ENCODE measurements at places on chromosomes 2 and 18. TPM values are rescaled to one million over a fixed set of nuclear protein-coding genes. Genes with fewer than 3 reads are reported as not detected.
A peak's percentile ranks its signal among the peaks of the same experiment; 100 is the strongest.

- H3K27ac ChIP-seq, result no peak overlapping the region
- H3K36me3 ChIP-seq, result no peaks in the 10 kb centered on the region
- DNase-seq, result no peak
- H3K4me3 ChIP-seq, result no peak overlapping the region
- peaks cover 23% of the 10 kb centered on the region for H3K27me3 ChIP-seq
- H3K4me1 ChIP-seq, result peaks cover 3% of the 10 kb centered on the region
Measured at GRCh38 chr2:109123586-109124201, 5.3 kb upstream of the SH3RF3 start.

GRCh38 chr2:136297312-136297711 lies 179.4 kb upstream of the CXCR4 start:
- H3K27ac ChIP-seq, result no peak overlapping the region
- no peaks in the 10 kb centered on the region for H3K27me3 ChIP-seq
- DNase-seq, result no peak
- no peaks in the 10 kb centered on the region for H3K4me1 ChIP-seq
- no peak overlapping the region for H3K4me3 ChIP-seq

DNA sequence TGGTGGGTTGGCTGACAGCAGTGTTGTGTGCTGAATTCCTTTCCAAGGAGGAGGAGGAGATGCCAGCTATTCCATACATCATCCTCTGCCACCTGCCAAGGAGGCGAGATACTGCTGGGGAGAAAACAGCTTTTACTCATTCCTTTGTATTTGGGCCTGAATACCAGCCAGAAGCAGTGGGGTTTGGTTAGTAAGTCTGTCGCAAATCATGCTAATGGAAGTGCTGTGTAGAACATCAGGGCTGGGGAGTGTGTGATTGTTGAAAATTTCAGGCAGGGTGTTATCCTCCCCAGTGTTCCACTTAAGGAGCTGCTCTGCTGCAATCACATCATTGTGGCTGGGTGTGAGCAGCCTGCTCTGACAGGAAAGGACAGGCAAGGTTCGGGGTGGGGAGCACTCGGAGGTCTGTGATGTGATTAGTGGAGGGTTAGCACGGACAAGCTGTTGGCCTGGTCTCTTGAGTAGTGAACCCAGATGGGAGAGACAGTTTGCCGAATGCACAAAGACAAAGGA lies 128.2 kb upstream of the DLX2 start:
- peaks cover 10% of the 10 kb centered on the region for H3K36me3 ChIP-seq
- no peak for DNase-seq
- H3K27ac ChIP-seq, result no peak overlapping the region
- peaks cover 17% of the 10 kb centered on the region for H3K4me1 ChIP-seq
- no peak overlapping the region for H3K4me3 ChIP-seq

- H3K4me1 ChIP-seq, result no peaks in the 10 kb centered on the region
Measured at GRCh38 chr2:138335036-138335435, 166.5 kb upstream of the SPOPL start.

ALLC gene
- not detected for polyA plus RNA-seq

FSIP2 gene
- not detected for polyA plus RNA-seq

DNA sequence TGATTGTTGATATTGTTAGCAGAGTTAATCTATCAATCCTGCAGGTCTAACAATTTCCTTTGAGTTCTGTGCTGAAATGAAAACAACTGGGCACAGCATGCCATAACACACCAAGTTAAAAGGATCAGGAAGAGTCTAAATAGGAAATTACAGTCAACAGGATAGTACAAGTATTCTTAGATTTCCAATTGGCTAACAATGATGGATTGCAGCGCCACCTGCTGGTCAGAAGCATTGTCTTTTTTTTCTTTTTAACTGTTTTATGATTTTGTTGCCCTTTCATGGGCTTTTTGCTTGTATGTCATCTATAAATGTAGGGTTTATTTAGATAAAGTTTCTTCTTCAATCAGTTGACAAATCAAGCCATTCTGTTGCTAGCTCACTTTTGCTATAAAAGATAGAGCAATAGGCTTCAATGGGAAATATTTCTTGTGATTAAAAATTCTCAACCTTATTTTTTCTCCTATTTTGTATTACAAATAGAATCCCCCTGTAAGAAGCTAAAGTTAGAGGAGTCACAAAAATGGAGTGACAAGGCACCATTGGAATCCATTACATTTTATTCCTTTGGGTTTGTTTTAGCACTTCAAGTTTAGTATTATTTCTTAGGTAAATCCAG lies 40.8 kb upstream of the RPRM start:
- no peak overlapping the region for H3K4me3 ChIP-seq
- no peaks in the 10 kb centered on the region for H3K36me3 ChIP-seq
- H3K4me1 ChIP-seq, result no peaks in the 10 kb centered on the region
- H3K27ac ChIP-seq, result no peak overlapping the region
- peak; percentile 7 for DNase-seq
- no peaks in the 10 kb centered on the region for H3K27me3 ChIP-seq

- H3K27ac ChIP-seq, result peak overlapping the region; percentile 84
- H3K4me1 ChIP-seq, result peaks cover 18% of the 10 kb centered on the region
- no peak for DNase-seq
- no peak overlapping the region for H3K4me3 ChIP-seq
- H3K36me3 ChIP-seq, result no peaks in the 10 kb centered on the region
- peaks cover 29% of the 10 kb centered on the region for H3K27me3 ChIP-seq
Measured at GRCh38 chr2:170408461-170409163, 230.7 kb downstream of the MYO3B start.

GRCh38 chr2:134432435-134432883 lies 178.6 kb downstream of the MGAT5 start:
- peaks cover 68% of the 10 kb centered on the region for H3K36me3 ChIP-seq
- H3K4me3 ChIP-seq, result no peak overlapping the region
- H3K27ac ChIP-seq, result no peak overlapping the region
- DNase-seq, result no peak

- no peak for DNase-seq
- no peaks in the 10 kb centered on the region for H3K4me1 ChIP-seq
- no peak overlapping the region for H3K4me3 ChIP-seq
- peaks cover 6% of the 10 kb centered on the region for H3K27me3 ChIP-seq
- no peak overlapping the region for H3K27ac ChIP-seq
- H3K36me3 ChIP-seq, result no peaks in the 10 kb centered on the region
Measured at GRCh38 chr2:212745359-212745758, 206.8 kb upstream of the ERBB4 start.

DNA sequence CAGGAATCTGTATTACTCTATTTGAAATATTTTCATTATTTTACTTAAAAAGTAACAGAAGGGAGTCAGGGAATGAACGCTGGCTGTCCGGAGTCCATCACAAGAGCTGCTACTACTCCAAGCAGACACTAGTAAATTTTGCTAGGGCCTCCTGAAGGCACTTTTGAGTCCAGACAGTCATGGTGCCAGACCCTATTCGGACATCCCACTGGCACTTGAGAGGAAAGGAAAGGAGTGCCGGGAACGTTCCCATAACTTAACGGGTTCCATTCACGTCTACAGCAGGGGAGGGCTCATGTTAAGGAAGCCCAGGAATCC lies 563 bp upstream of the GMCL1 start:
- H3K4me1 ChIP-seq, result peaks cover 41% of the 10 kb centered on the region
- no peaks in the 10 kb centered on the region for H3K27me3 ChIP-seq
- peak overlapping the region; percentile 98 for H3K4me3 ChIP-seq
- no peaks in the 10 kb centered on the region for H3K36me3 ChIP-seq
- peak overlapping the region; percentile 92 for H3K27ac ChIP-seq

GRCh38 chr18:40576507-40577115 lies 1378.4 kb upstream of the PIK3C3 start:
- H3K27ac ChIP-seq, result no peak overlapping the region
- H3K4me1 ChIP-seq, result no peaks in the 10 kb centered on the region
- H3K4me3 ChIP-seq, result no peak overlapping the region
- no peaks in the 10 kb centered on the region for H3K27me3 ChIP-seq
- no peak for DNase-seq

DNA sequence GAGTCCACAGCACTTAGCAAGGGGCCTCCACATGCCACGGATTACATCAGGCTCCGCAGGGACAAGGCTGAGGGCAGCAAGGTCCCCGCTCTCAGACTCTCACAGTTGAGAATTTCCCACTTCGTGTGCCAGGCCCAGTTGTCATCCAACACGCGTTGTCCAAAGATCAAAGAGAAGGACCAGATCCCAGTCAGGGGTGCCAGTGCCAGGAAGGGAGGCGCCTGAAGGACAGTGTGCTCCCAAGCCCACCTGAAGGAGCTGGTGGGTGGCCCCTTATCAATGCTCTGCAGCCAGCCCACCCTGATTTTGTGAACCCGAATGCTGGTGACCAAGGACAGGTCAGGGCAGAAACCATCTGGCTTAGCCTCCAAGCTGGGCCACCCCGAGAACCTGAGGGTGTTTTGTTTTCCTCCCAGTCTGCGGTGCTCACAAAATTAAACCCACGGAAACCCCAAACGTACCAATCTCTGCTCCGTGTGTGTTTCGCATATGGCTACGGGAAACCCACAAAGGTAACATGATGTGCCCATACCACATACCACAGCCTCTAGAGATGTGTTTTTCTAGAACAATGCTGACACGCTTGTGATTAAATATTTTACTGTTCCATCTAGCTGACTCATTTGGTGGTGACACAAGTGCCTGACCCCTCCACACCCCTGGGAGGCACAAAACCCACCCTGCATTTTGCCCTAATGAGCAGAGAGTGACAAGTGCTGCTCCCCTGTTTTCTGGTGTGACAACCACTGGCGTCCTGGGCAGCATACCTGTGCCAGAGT lies 24.5 kb downstream of the CRACDL start:
- H3K36me3 ChIP-seq, result no peaks in the 10 kb centered on the region
- H3K4me1 ChIP-seq, result peaks cover 14% of the 10 kb centered on the region
- no peak for DNase-seq
- H3K27me3 ChIP-seq, result peaks cover 22% of the 10 kb centered on the region

DNA sequence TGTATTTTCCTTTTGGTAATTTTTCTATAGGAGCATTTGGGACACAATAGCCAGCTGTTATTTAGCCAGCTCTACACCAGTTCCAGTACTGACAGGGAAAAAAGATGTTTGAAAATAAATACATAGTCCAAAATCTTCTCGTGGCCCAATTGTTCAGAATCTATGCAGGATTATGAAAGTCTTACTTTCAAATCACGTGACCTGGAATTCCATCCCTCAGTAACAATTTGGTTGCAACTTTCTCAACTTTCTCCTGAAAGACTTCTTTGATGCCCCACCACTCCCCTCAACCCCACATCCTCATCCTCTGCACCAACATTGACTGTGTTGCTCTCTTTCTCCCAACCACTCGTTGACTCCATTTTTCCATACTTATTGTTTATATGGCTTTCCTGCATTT lies 539.0 kb downstream of the LRP1B start:
- H3K36me3 ChIP-seq, result no peaks in the 10 kb centered on the region
- no peaks in the 10 kb centered on the region for H3K4me1 ChIP-seq
- no peak overlapping the region for H3K27ac ChIP-seq
- no peak for DNase-seq
- H3K27me3 ChIP-seq, result no peaks in the 10 kb centered on the region

UPP2 gene
- polyA plus RNA-seq, result not detected

GRCh38 chr2:211014376-211014775 lies 458.0 kb downstream of the CPS1 start:
- H3K4me3 ChIP-seq, result no peak overlapping the region
- no peaks in the 10 kb centered on the region for H3K27me3 ChIP-seq
- H3K36me3 ChIP-seq, result no peaks in the 10 kb centered on the region
- H3K4me1 ChIP-seq, result no peaks in the 10 kb centered on the region

ASXL3 gene
- not detected for polyA plus RNA-seq

CNDP1 gene
- not detected for polyA plus RNA-seq

SERPINB12 gene
- not detected for polyA plus RNA-seq

MEIS1 gene
- 0.90 TPM for polyA plus RNA-seq

DNA sequence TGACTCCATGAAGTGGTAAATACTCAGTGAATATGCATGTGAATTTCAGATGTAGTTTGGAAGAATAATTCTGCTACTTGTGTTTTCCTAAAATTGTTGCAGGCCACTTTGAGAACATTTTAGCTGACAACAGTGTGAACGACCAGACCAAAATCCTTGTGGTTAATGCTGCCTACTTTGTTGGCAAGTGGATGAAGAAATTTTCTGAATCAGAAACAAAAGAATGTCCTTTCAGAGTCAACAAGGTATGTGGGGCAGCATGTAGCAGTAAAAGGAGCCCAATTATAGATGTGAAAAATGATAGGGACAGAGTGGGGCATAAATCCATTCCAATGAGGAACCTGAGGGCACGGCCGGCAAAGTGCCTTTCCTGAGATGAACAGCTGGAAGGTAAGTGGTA lies 16.1 kb downstream of the SERPINB5 start:
- no peaks in the 10 kb centered on the region for H3K36me3 ChIP-seq
- no peak for DNase-seq
- no peak overlapping the region for H3K27ac ChIP-seq
- H3K4me3 ChIP-seq, result no peak overlapping the region
- H3K27me3 ChIP-seq, result no peaks in the 10 kb centered on the region

DNA sequence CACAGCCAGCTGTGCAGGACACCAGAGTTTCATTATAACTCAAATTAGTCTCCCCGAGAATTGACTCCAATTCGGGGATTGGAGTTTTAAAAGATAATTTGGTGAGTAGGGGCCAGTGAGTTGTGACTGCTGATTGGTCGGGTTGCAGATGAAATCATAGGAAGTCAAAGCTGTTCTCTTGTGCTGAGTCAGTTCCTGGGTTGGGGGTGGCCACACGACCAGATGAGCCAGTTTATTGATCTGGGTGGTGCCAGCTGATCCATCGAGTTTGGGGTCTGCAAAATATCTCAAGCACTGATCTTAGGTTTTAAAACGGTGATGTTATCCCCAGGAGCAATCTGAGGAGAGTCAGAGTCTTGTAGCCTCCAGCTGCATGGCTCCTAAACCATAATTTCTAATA lies 82.7 kb upstream of the SLC66A3 start:
- no peak overlapping the region for H3K4me3 ChIP-seq
- no peak overlapping the region for H3K27ac ChIP-seq
- no peaks in the 10 kb centered on the region for H3K36me3 ChIP-seq
- no peaks in the 10 kb centered on the region for H3K4me1 ChIP-seq
- peaks cover 25% of the 10 kb centered on the region for H3K27me3 ChIP-seq
- no peak for DNase-seq

- no peak for DNase-seq
- H3K27me3 ChIP-seq, result peaks cover 8% of the 10 kb centered on the region
- no peak overlapping the region for H3K4me3 ChIP-seq
- H3K27ac ChIP-seq, result no peak overlapping the region
Measured at GRCh38 chr2:197628043-197628500, 47.3 kb downstream of the RFTN2 start.

PPP1R1C gene
- not detected for polyA plus RNA-seq

GRCh38 chr2:14285812-14286211 lies 346.7 kb upstream of the LRATD1 start:
- no peak overlapping the region for H3K4me3 ChIP-seq
- no peaks in the 10 kb centered on the region for H3K36me3 ChIP-seq
- no peaks in the 10 kb centered on the region for H3K27me3 ChIP-seq
- H3K4me1 ChIP-seq, result no peaks in the 10 kb centered on the region

GRCh38 chr18:75745147-75745546 lies 317.6 kb upstream of the SMIM21 start:
- H3K27me3 ChIP-seq, result no peaks in the 10 kb centered on the region
- no peak overlapping the region for H3K4me3 ChIP-seq

- DNase-seq, result no peak
- no peak overlapping the region for H3K27ac ChIP-seq
- H3K36me3 ChIP-seq, result no peaks in the 10 kb centered on the region
- H3K4me3 ChIP-seq, result no peak overlapping the region
- H3K27me3 ChIP-seq, result no peaks in the 10 kb centered on the region
Measured at GRCh38 chr2:188810586-188810985, 163.6 kb upstream of the COL3A1 start.

GRCh38 chr2:5694306-5694705 lies 2.1 kb downstream of the SOX11 start:
- H3K27ac ChIP-seq, result peak overlapping the region; percentile 94
- H3K4me3 ChIP-seq, result peak overlapping the region; percentile 83
- peaks cover 51% of the 10 kb centered on the region for H3K27me3 ChIP-seq
- DNase-seq, result no peak
- H3K4me1 ChIP-seq, result peaks cover 14% of the 10 kb centered on the region
- peaks cover 4% of the 10 kb centered on the region for H3K36me3 ChIP-seq
